Heart left ventricle (tissue), 16 donors: ENCODE measurements at places on chromosomes 4 and X. TPM values are rescaled to one million over a fixed set of nuclear protein-coding genes. Genes with fewer than 3 reads are reported as not detected.

The POU4F2 gene
- not detected for total RNA-seq

DNA sequence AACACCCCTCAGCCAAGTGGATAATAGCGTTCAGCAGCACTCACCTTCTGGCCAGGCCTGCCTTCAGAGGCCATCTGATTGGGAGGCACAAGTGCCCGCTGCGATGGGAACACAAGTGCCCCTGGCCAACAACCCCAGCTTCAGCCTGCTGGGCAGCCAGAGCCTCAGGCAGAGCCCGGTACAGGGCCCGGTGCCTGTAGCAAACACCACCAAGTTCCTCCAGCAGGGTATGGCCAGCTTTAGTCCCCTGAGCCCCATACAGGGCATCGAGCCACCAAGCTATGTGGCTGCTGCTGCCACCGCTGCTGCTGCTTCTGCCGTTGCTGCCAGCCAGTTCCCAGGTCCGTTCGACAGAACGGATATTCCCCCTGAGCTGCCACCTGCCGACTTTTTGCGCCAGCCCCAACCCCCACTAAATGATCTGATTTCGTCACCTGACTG, 55.9 kb upstream of the MTM1 start:
- H3K27ac ChIP-seq, result no peak overlapping the region
- no peak overlapping the region for H3K4me3 ChIP-seq
- no peak for DNase-seq
- H3K27me3 ChIP-seq, result no peaks in the 10 kb centered on the region

The ANK2 gene
- 285 TPM for total RNA-seq

The GLRB gene
- 9.8 TPM for total RNA-seq

The PROM1 gene
- 2.7 TPM for total RNA-seq

DNA sequence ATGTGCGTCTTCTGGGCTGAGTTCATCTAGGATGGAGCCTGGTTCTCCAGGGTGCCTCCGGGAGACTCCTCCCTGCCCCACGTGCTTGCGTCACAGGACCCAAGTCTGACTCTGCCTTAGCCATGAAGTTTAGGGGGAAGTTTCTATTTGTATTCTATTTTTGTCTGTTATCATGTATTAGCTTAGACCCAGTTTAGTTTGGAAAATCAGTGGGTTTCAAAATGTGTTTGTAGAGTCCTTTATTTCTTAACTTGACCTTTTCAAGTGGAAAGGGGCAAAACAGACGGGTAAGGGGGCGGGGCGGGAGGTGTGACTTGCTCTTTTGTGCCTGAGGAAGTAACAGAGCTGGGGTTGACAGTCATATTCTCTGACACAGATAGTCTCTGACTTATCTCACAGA, 86.0 kb downstream of the HTT start:
- no peak overlapping the region for H3K27ac ChIP-seq
- no peak overlapping the region for H3K4me3 ChIP-seq
- no peaks in the 10 kb centered on the region for H3K27me3 ChIP-seq
- no peaks in the 10 kb centered on the region for H3K36me3 ChIP-seq
- no peaks in the 10 kb centered on the region for H3K4me1 ChIP-seq

GRCh38 chrX:130857207-130857606, 45.8 kb downstream of the ENOX2 start:
- no peak overlapping the region for H3K4me3 ChIP-seq
- no peak overlapping the region for H3K27ac ChIP-seq
- no peaks in the 10 kb centered on the region for H3K27me3 ChIP-seq
- H3K4me1 ChIP-seq, result no peaks in the 10 kb centered on the region
- DNase-seq, result no peak

GRCh38 chr4:26842911-26843310, 17.7 kb upstream of the STIM2 start:
- no peak overlapping the region for H3K27ac ChIP-seq
- H3K27me3 ChIP-seq, result no peaks in the 10 kb centered on the region
- H3K4me3 ChIP-seq, result no peak overlapping the region
- H3K36me3 ChIP-seq, result no peaks in the 10 kb centered on the region
- H3K4me1 ChIP-seq, result peaks cover 8% of the 10 kb centered on the region

The CT83 gene
- not detected for total RNA-seq

The P2RY4 gene
- total RNA-seq, result not detected

- H3K4me3 ChIP-seq, result no peak overlapping the region
- DNase-seq, result no peak
- no peaks in the 10 kb centered on the region for H3K36me3 ChIP-seq
- no peaks in the 10 kb centered on the region for H3K4me1 ChIP-seq
Measured at GRCh38 chr4:47334652-47335051, 128.8 kb downstream of the COMMD8 start.

GRCh38 chr4:101031971-101032370, 315.4 kb downstream of the PPP3CA start:
- no peaks in the 10 kb centered on the region for H3K27me3 ChIP-seq
- H3K4me1 ChIP-seq, result no peaks in the 10 kb centered on the region
- no peak overlapping the region for H3K27ac ChIP-seq
- DNase-seq, result no peak
- no peaks in the 10 kb centered on the region for H3K36me3 ChIP-seq

The MID1 gene
- 4.8 TPM for total RNA-seq

DNA sequence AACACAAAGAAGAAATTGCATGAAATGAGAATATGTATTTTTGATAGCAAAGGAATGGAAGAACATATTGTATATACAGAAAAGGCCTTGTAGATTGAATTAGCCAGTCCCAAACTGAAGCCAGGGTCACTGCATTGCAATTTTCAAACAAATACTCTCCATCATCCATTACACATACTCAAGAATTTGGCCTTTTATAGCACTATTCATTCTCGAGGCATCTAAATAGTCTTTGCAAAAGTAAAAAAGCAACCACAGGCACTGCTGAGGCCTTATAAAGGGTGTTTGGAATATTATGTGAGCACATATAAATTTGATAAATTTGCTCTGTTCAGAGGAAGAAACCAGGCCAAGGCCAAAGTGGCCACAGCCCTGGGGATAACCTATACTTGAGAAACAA, 123.0 kb downstream of the ZNF827 start:
- H3K4me3 ChIP-seq, result no peak overlapping the region
- H3K4me1 ChIP-seq, result no peaks in the 10 kb centered on the region
- no peak overlapping the region for H3K27ac ChIP-seq
- H3K27me3 ChIP-seq, result no peaks in the 10 kb centered on the region
- peaks cover 6% of the 10 kb centered on the region for H3K36me3 ChIP-seq

DNA sequence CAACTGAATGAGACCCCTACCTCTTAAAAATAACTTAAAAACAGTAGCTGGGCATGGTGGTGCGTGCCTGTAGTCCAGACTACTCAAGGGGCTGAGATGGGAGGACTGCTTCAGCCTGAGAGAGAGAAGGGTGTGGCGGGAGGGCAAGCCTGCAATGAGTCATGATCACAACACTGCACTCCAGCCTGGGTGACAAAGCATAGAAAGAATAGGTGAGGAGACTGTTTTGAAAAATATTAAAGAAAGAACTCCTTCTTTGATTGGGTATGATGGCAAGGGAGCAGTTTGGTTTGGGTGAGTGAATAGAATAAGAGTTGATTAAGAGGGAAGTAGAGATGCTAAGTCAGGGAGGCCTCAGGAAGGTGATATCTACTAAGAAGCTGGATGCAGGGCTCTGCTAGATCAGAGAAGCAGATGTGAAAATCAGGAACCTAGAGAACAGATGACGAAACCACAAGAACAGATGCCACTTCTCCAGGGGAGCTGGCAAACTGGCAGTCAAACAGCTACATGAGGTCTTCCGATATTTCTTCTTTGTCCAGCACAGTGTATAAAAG, 318.6 kb downstream of the OPHN1 start:
- no peak for DNase-seq
- no peaks in the 10 kb centered on the region for H3K27me3 ChIP-seq
- H3K4me3 ChIP-seq, result no peak overlapping the region
- H3K27ac ChIP-seq, result no peak overlapping the region

The CXCL3 gene
- total RNA-seq, result 0.89 TPM

DNA sequence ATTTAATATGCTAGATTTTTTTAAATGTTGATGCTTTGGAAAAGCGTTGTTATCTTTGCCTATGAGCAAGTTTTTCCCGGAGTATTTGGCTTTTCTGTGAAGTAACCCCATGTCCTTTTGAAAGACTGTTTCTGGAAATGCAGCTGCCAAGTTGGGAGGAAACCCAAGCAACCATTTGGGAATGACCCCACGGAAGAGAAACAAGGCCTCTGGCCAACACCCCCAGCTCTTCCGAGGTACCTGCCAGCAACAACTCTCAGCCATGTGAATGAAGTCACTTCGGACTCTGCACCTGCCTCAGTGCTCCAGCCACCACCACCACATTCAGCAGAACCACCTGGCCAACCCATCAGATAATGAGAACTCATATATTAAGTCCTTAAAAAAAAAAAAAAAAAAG, 36.2 kb upstream of the DHRSX start:
- peak; percentile 54 for DNase-seq
- no peaks in the 10 kb centered on the region for H3K27me3 ChIP-seq
- no peak overlapping the region for H3K27ac ChIP-seq
- no peak overlapping the region for H3K4me3 ChIP-seq
- H3K36me3 ChIP-seq, result no peaks in the 10 kb centered on the region
- H3K4me1 ChIP-seq, result no peaks in the 10 kb centered on the region

The GSX2 gene
- total RNA-seq, result not detected

The HPSE gene
- 0.75 TPM for total RNA-seq

DNA sequence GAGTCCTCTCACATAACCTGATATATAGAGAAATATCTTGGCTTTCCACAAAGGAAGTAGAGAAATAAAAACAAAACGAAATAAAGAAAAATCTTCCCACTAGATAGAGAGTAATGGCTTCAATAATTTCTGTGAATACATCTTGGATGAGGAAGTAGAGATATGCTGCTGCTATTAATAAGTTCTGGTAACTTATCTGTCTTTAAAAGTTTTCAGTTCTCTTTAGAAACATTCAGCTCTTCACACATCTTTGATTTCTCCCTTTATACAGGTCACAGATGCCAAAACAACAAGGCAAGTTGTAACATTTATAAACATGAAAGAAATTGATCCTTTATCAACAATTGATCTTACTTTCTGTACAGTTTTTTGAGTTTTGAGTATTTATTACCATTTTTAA, 615.8 kb downstream of the TRAM1L1 start:
- H3K27me3 ChIP-seq, result no peaks in the 10 kb centered on the region
- no peak overlapping the region for H3K27ac ChIP-seq
- no peak for DNase-seq

GRCh38 chrX:42098900-42099299, 175.5 kb upstream of the CASK start:
- no peaks in the 10 kb centered on the region for H3K27me3 ChIP-seq
- H3K36me3 ChIP-seq, result no peaks in the 10 kb centered on the region
- no peak for DNase-seq
- H3K4me1 ChIP-seq, result no peaks in the 10 kb centered on the region
- no peak overlapping the region for H3K4me3 ChIP-seq

DNA sequence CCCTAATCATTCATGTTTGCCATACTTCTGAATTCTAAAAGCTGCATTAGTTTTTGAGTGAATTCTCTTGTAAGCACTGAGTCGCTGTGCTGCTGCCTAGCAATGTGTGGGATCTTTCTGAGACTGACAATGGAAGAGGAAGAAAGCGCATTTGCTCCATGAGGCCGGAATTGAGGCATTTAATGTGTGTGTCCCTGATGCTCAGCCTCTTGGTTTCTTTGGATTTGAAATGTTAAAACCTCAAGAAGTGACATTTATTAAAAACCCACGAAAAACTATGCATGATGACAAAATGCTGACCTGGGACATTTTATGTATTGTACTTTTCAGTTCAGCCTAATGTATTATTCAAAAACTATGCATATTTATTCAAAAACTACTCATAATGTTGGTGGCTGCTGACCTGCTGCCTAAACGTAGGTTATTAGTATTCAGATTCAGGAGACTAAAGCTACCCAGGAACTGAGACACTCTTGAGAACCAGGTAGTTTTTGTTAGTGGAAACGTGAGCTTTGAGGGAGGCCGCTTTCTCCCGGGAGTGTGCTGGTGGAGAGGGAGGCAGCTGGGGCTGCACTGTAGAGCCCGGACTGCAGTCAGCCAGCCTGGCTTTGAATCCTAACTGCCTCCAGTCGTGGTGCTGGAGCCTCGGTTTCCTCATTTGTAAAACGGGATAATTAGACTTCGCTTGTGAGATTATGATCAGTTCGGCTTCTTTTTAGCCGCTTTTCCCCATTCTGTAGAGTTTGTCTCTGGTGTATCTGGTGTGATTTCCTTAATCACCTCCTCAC, 11.3 kb downstream of the RGS12 start:
- DNase-seq, result no peak
- H3K27me3 ChIP-seq, result no peaks in the 10 kb centered on the region
- no peak overlapping the region for H3K4me3 ChIP-seq
- H3K27ac ChIP-seq, result no peak overlapping the region

The FAM9C gene
- total RNA-seq, result not detected

DNA sequence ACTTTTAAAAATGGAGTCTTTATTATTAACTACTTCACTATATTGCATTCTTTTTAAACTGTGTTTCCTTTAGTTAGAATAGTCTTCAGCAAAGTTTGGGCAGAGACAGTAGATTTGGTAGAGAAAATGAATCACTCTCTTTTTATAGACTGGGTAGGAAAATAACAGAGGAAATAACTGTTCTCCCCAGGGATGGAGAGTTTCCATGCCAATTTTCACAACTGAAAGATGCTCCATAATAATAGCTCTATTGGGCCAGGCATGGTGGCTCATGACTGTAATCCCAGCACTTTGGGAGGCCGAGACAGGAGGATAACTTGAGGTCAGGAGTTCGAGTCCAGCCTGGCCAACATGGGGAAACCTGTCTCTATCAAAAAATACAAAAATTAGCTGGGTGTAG, 13.1 kb downstream of the HSD17B13 start:
- H3K27me3 ChIP-seq, result no peaks in the 10 kb centered on the region
- peaks cover under 1% of the 10 kb centered on the region for H3K4me1 ChIP-seq
- H3K27ac ChIP-seq, result no peak overlapping the region

The PDGFRA gene
- 26.3 TPM for total RNA-seq

DNA sequence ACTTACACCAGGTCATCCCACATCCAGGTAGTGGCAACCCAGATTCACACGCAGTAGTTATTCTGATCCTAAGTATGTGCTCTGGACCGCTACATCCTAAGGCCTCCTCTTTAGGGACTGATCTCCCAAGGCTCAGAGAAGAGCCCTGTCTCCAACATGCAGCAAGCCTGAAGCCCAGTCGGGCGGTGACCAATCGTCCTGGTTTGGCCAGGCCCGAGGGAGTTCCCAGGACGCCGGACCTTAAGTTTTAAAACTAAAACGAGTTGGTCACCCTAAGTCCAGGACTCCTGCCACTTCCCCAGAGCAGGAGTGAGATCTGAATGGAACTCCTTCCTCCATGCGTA, 385 bp downstream of the LYAR start:
- H3K4me3 ChIP-seq, result peak overlapping the region; percentile 95
- peak overlapping the region; percentile 81 for H3K27ac ChIP-seq
- no peak for DNase-seq
- no peaks in the 10 kb centered on the region for H3K27me3 ChIP-seq

DNA sequence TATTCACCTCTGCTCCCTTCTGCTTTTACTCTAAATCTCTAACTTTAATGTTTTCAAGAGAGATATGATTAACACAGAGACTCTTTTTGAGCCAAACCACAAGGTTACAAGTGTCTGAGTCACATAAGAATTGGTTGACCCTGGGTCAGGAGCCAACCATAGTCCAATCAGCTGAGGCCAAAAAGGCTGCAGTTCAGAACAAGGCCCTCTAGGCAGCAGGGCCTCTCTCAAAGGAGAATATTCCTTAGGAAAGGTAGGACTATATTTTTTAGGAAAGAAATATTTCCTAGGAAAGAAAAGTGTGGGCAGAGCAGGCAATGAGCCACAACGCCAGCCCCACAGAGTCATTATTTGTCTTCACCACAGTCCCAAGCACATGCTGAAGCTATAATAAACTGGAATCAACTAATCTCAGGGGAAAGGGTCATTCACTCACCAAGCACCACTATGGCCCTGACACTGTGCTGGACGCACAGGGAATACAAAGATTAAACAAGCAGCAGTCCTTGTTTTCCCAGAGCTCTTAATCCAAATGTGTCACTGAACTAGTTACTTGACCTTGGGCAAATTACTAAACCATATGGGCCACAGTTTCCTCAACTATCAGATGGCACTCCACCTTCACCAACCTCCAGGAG, 2.2 kb downstream of the ATP8A1 start:
- H3K4me1 ChIP-seq, result peaks cover 11% of the 10 kb centered on the region
- H3K36me3 ChIP-seq, result no peaks in the 10 kb centered on the region
- DNase-seq, result no peak
- peak overlapping the region; percentile 90 for H3K4me3 ChIP-seq
